ENCODE measurements at places on chromosomes 16 and 17.

- peak; percentile 97 for DNase-seq
Measured at GRCh38 chr16:58494981-58495520, 4.9 kb upstream of the NDRG4 start.

DNA sequence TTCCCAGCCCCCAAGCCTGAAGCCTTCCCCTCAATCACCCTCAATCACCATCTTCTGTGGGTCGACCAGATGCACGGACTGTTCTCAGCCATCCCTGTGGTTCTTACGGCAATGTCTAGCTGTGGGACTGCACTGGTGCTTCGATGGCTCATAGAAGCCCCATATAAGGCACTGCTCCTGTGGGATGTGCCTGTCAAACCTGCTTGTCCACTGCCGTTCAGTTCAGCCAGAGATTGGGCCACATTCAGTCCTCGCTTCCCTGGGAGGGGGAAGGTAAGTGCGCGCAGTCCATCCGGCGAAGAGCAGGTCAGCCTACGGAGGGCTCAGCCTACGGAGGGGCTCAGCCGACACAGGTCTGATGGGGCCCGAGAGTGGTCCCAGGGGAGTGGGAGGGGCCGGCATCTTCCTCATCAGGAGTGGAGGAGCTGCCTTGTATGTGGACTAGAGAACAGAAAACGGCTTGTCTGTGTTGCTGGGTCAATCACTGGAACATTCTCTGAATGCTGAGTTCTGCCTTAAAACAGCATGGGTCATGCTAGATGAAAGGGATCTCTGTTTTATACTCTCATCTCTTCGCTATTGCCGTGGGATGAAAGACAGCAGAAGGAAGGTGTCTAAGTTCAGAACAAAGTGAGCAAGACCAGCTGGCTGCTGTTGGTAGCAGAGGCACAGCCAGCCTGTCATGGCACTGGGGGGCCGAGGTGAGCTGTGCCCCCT is at the start of gene CARD14:
CARD14 (plus strand) TSS at position 247 of the 717 bp plus-strand sequence. CDS start 11,409 bp downstream, outside the sequence.
- DNase-seq: no peak

GRCh38 chr16:50371936-50372595 is 3.3 kb upstream of the BRD7 start:
- DNase-seq: no peak

DNA sequence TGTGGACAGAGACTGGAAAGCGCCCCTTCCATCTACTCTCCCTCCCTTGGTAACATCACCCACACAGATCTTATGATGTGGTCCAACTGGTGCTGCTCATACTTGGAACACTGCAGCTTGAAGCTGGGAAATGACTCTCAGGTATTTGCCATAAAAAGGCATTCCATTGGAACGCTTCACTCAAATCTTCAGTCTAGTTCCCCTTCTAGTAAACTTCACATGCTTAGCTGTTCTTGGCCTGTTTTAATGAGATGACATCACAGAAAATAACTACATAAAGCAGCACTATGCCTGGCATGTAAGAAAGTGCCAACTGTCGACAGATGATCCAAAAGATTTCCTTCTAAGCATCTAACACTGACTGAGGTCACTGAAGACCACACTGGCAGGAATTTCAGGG is 9.3 kb downstream of the ZNF263 start:
- peak; percentile 58 for DNase-seq

- no peak for DNase-seq
Measured at GRCh38 chr17:28306954-28307401, 12.0 kb upstream of the TMEM97 start.

DNA sequence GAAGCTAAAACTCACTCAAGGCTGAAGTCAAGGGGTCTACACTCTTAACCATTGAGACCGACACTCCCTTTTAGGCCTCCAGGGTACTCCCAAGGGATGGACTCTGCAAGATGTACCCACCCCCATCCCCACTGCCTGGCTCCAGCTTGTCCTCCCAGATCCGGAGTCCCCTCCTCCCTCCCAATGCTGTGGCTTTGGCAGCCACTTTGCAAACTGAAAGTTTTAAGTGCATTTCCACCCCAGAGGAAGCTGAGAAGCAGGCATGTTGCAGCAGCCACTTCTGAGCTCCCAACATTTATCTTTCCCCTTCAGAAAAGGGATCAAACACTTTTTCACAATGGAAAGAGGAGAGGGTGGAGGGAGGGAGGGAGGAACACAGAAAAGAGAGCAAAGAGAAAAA is 115.2 kb downstream of the COPRS start:
- peak; percentile 36 for DNase-seq

- DNase-seq: no peak
Measured at GRCh38 chr17:60369727-60370126, 22.2 kb downstream of the USP32 start.

GRCh38 chr16:17723531-17724134 is 252.9 kb upstream of the XYLT1 start:
- DNase-seq: peak; percentile 46

- DNase-seq: no peak
Measured at GRCh38 chr16:11080327-11080967, 136.1 kb downstream of the CLEC16A start.

GRCh38 chr17:2947588-2947950 is 115.8 kb downstream of the OR1D5 start:
- DNase-seq: no peak

DNA sequence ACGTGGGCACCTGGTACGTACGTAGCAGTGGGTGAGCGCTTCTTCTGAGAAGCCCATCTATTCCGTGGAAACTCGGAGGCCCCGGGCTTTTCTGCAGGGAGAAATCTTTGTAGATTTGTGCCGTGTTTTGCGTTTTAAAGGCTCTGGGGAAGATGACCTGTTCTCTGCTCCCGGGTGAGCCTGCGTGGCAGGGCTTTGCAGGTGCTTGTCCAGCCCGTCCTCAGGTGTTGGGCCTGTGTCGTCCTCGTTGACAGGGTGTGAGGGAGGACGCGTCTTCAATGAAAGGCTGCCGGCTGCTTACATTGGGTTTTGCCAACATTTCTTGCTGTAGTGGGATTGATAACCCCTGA is 87.5 kb upstream of the ZNF750 start:
- DNase-seq: no peak

GRCh38 chr16:2824626-2825025 is 5.5 kb upstream of the ZG16B start:
- no peak for DNase-seq

GRCh38 chr17:44602970-44603369 is 45.7 kb downstream of the FZD2 start:
- DNase-seq: no peak

DNA sequence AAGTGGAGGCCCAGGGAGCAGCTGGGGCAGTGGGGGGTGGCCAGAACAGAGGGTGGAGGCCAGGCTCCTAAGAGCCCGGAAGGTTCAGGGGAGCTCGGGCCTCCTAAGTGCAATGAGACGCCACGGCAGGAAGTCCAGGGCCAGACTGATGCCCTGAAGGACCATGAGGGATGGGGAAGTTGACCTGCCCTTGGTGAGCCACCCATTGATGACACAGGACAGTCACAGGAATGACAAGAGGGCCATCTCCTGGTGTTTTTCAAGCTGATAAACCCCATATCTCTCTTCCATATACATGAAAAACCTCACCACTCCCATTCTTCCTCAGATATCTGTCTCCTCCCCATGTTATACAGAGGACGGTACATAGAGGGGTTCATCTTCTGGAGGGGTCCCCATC is 5.8 kb upstream of the MRPL58 start:
- DNase-seq: no peak

- DNase-seq: no peak
Measured at GRCh38 chr17:42632949-42633444, 23.5 kb downstream of the TUBG1 start.

GRCh38 chr16:84967828-84968227 is 43.5 kb downstream of the ZDHHC7 start:
- no peak for DNase-seq

GRCh38 chr17:13869331-13869940 is 199.9 kb upstream of the COX10 start:
- peak; percentile 54 for DNase-seq

DNA sequence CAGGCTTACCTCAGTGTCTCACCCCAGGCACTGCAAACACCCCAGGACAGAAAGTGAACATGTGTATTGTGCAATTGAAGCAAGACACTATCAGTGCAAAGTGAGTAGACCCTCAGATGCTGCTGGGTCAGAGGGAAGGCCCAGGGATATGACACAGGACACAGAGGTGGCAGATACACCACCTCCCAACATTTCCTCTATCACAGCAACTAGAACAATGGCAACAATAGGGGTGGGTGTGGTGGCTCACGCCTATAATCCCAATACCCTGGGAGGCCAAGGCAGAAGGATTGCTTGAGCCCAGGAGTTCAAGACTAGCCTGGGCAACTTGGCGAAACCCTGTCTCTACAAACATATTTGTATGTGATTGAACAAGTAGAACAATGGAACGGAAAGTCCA is 22.5 kb downstream of the MILR1 start:
- no peak for DNase-seq

DNA sequence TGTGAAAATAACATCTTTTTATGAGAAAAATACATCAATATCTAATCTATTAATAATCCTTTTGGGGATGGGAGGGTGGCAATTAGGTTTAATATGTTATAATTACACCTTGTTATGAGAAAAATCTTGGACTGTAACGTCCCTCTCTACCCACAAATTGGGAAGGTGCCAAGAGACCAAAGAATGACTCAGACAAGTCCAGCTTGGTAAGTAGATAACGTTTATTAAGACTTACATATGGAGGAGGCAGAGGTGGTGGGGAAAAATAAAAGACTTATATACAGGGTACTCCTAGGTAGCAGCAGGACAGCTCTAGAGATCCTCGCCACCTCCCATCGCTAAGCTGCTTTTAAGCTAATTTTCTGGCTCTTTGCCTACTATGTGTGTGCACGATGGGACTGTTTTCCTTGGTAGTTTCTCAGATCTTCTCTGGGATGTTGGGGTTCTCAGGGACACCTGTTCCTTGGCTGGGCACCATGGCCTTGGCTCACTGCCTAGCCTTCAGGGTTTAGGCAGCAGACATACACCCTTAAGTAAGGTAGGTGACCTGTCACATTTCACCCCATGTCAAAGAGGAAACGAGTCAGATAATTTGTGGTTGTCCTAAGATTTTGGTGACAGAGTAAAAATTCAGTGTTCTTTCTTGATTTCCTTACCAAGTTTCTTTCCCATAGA is 31.5 kb downstream of the RBL2 start:
- peak; percentile 82 for DNase-seq

DNA sequence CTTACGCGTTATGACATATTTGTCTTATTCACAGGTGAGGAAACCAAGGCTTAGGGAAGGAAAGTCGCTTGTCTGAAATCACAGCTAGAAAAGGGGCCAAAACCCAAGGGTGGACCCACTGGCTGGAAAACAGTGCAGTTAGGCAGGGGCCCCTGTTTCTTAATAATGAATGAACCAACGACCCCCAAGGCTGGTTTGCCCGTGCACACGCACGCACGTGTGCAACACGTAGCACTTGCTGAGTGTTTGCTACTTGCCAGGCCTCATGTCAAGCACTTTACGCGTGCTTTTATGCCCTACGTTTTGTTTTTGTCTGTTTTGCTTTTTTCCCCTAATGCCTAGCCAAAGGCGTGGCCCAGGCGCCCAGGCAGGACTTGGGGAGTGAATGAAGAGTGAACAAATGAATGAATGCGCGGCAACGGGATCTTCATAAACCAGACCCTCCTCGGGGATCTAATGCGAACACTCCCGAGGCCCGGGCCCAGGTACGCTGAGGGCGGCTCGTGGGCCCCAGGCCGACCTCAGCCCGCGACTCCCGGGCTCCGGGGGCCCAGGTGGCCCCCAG is 571 bp upstream of the USP10 start:
- no peak for DNase-seq

DNA sequence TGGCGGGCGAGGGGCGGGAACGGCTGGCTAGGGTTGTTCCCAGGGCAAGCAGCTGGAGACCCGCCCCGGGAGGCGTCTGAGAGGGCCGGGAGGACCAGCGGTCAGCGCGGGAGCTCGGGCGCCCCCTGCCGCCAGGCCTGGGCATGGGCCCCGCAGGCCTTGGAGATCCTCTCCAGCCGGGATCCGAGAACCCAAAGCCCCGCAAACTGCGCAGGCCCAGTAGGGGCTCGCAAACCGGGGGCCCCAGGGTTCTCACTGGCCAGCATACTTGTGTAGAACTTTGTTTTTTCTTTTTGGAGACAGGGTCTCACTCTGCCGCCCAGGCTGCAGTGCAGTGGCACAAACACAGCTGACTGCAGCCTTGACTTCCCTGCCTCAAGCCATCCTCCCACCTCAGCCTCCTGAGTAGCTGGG is 20.8 kb upstream of the ZNF423 start:
- no peak for DNase-seq

DNA sequence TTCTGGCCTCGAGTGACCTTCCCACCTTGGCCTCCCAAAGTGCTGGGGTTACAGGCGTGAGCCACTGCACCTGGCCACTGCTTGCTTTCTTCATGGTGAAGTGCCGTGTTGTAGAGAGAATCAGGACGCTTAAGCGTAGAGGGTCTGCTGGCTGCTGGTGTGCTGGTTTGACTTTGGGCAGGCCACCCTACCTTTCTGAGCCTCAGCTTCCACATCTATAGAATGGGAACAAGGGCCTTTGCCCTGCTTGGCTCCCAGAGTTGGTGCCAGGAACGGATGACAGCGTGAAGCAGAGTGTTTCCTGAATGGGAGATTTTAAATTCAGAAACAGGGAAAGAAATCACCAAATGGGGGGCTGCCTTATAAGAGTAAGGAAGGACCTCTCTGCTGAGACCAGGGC is 60.9 kb downstream of the NKD1 start:
- DNase-seq: no peak

DNA sequence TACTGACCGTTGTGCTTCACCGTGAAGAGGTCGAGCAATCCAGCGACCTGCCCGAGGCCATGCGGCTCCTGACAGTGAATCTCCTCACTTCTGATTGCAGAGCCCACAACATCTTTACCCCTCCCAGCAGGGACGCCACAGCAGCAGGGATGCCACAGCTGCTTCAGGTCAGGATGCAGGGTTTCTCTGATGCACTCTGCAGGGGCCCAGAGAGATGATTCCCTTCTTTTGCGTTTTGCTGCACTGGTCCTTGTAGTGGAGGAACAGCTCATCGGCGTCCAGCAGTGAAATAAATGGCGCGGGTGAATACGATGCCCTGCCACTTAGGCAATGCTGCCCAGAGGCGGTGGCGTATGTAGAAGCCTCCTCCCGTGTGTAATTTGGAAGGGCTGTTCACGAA is 5.6 kb downstream of the KIAA0513 start:
- no peak for DNase-seq

DNA sequence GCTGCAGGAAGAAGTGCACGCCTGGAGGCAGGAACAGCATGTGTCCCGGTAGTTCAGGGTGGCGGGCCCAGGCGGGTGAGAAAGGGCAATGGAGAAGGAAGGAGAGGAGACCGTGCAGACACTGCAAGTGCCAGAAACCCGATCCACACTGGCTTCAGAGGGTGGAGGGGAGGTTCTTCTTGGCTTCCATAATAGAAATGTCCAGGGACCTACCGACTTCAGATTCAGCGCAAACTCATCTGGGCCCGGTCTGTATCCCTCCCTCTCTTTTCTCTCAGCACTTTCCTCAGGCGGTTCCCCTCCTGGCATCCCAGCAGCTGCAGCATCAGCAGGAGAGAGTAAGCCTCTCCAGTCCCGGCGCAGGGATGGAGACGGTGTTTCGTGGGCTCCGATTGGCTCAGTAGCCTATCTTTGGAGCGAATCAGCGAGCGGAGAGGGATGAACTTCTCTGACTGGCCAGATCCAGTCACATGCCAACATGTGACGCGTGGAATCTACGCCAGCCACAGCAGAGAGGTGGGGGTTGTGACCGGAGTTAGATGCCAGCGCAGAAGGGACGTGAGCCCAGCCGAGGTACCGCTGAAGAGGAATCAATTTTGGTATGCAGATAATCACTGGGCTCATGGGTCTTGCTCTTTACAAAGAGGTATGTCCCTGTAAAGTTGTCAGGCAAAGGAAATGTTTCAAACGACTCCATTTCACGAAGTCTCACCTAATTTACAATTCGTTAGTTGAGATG is 1.9 kb upstream of the PRPSAP2 start:
- peak; percentile 93 for DNase-seq

Measured in fibroblast of lung (primary cell).